ENCODE measurements at places on chromosomes 16 and 17. TPM values are rescaled to one million over a fixed set of nuclear protein-coding genes. Genes with fewer than 3 reads are reported as not detected.

Gene CORO6
- total RNA-seq, result 486 TPM

Gene COX11
- 73.3 TPM for total RNA-seq

Gene DCXR
- total RNA-seq, result 241 TPM

Gene SLC13A2
- 0.34 TPM for total RNA-seq

Gene RUSF1
- total RNA-seq, result 6.7 TPM

Gene ST6GALNAC2
- 31.1 TPM for total RNA-seq

Gene PRAC2
- total RNA-seq, result not detected

Gene HS3ST2
- total RNA-seq, result not detected

Gene GINS2
- 1.6 TPM for total RNA-seq

Gene VMO1
- 3.8 TPM for total RNA-seq

Gene ADAM11
- total RNA-seq, result not detected

Gene RGS11
- 1.2 TPM for total RNA-seq

Gene CLEC10A
- total RNA-seq, result 1.3 TPM

Gene CRISPLD2
- total RNA-seq, result 50.1 TPM

Gene PLA2G10
- total RNA-seq, result not detected

Gene C16orf46
- total RNA-seq, result not detected

Gene MT1G
- not detected for total RNA-seq

Data from gastrocnemius medialis (tissue), 4 donors.